ENCODE measurements at places on chromosomes 16 and 17. TPM values are rescaled to one million over a fixed set of nuclear protein-coding genes. Genes with fewer than 3 reads are reported as not detected.

The OR3A1 gene
- not detected for polyA plus RNA-seq

The CFAP97D1 gene
- 0.02 TPM for polyA plus RNA-seq

The KCNAB3 gene
- 4.4 TPM for polyA plus RNA-seq

The SPECC1 gene
- polyA plus RNA-seq, result 8.8 TPM

The AXIN2 gene
- 7.9 TPM for polyA plus RNA-seq

The NEUROD2 gene
- not detected for polyA plus RNA-seq

The PRDM7 gene
- polyA plus RNA-seq, result not detected

The NKD1 gene
- polyA plus RNA-seq, result 0.13 TPM

The MLST8 gene
- 85.4 TPM for polyA plus RNA-seq

The CSH2 gene
- not detected for polyA plus RNA-seq

The PRAC1 gene
- not detected for polyA plus RNA-seq

The SECTM1 gene
- polyA plus RNA-seq, result 2.1 TPM

The WBP2 gene
- polyA plus RNA-seq, result 55.8 TPM

The ZP2 gene
- polyA plus RNA-seq, result not detected

The KCNH6 gene
- polyA plus RNA-seq, result 0.18 TPM

The NT5M gene
- 3.3 TPM for polyA plus RNA-seq

Data from SK-N-SH (cell line).